ENCODE measurements at places on chromosomes 16 and 17.

DNA sequence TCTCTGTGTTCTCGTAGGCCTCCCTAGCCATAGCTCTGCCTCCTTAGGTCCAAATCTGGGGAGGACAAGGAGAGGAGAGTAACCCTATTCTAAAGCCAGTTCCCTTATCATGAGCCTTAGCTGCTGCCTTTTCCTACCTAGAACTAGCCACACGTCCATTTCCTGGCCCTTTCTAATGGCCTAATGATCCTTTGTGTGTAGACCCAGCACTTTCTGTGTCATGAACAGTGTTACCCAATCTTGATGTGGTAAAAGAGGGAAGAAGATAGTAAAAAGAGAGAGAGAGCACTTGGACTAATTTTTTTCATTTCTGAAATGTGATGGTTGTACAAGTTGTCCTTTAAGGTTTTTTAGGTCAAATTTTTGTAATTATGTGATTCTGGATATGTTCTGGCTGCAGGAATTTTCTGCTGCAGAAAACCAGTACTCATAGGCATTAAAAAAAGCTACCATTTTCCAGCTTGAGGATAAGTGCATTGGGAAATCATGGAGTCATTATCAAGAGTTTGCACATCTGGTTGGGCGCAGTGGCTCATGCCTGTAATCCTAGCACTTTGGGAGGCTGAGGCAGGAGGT is 18.2 kb downstream of the CASC3 start:
- no peak for DNase-seq

- no peak for DNase-seq
Measured at GRCh38 chr17:30352240-30352814, 18.5 kb upstream of the TMIGD1 start.

GRCh38 chr17:48262982-48263730 is 155.6 kb downstream of the SNX11 start:
- no peak for DNase-seq

- no peak for DNase-seq
Measured at GRCh38 chr16:78353640-78354275, 254.3 kb downstream of the WWOX start.

DNA sequence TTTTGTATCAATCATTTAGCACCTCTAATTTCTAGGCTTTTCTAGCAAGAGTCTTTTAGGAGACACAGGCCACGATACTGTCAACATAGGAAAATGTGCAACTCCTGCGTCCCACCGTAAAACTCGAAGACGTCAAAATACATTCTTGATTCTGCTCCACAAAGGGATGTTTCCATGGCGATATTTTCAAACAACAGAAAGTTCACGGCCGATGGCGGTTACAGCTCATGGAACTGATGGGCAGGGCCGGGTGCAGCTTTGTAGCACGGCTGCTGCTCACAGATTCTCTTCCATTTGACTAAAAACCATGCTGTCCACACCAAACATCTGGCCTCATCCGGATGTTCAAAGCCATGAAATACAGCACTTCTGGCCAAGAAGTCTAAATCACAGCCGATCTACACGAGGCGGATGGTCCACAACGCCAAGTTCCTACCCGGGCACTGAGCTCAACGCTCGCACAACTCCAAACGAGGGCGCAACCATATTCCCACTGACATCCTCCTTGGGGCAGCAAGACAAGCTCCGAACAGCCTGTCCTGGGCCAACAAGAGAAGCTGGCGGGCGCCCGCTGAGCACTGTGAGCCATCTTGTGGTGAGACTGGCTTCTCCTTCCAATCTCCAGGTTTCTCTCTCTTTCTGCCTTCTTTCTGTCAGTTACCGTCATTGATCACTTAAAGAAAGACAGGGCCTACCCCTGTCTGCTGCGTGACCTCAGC is 79.8 kb downstream of the ZNF778 start:
- DNase-seq = no peak

- DNase-seq = no peak
Measured at GRCh38 chr17:35731239-35731916, at the start of gene RASL10B. Gene RASL10B, plus strand, starts transcription at chr17:35731639. Its CDS starts 3,546 bp downstream, at chr17:35735185.

DNA sequence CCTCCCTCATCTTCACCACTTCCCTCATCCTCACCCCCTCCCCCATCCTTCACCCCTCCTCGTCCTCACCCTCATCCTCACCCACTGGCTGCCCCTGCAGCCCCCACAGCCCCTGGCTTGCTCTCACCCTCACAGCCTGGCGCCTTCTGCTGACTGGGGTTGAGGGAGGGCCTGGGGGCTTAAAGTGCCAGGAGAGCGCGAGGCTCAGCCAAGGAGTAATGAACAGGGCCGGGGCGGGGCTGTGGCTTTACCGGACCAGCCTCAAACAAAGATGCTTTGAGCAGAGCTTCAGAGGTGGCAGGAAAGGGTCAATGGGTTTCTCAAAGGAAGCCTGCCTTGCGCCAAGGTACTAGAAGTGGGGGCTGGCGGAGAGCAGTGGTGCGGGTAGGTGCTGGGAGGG is at the start of gene PRSS33:
Gene PRSS33, minus strand, starts transcription at position 155 of the 400 bp plus-strand sequence. CDS start 1,013 bp downstream, outside the sequence.
- no peak for DNase-seq

GRCh38 chr17:6559753-6560215 is 3.4 kb upstream of the PITPNM3 start:
- no peak for DNase-seq

DNA sequence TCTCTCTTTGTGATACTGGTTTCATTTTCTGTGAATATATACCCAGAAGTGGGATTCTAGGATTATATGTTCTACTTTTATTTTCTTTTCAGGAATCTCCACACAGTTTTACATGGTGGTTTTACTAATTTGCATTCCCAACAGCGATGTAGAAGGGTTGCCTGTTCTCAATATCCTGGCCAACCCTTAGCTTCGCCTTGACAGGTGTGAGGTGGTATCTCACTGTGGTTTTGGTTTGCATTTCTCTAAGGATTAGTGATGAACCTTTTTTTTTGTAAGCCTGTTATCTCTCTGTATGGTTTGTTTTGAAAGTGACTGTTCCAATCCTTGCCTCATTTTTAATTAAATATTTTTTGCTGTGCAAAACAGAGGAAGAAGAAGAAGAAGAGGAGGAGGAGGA is 937.7 kb downstream of the CDH8 start:
- DNase-seq = no peak

- DNase-seq = no peak
Measured at GRCh38 chr17:48352630-48353029, 77.4 kb downstream of the SKAP1 start.

- peak; percentile 84 for DNase-seq
Measured at GRCh38 chr17:63275318-63275970, 170.7 kb downstream of the CYB561 start.

DNA sequence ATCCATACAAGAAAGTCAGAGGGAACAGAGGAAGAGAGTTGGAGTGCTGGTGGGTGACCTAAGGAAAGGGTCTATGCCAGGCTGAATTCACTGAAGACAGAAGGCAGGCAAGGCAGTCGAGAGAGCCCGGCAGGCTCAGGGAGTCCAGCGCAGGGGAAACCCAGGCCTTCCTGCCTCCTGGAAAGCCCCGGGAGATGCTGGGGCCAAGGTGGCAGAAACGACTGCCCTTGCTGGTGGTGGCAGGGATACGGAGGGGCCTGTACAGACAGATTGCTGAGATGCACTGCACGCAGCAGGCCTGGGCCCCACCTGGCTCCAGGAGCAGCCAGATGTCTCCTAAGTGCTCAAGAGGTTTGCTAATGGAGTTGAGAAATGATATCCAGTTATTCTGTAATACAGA is 59.8 kb downstream of the GTF3C1 start:
- DNase-seq = no peak

- peak; percentile 100 for DNase-seq
Measured at GRCh38 chr17:50209472-50210239, 8.2 kb upstream of the COL1A1 start.

DNA sequence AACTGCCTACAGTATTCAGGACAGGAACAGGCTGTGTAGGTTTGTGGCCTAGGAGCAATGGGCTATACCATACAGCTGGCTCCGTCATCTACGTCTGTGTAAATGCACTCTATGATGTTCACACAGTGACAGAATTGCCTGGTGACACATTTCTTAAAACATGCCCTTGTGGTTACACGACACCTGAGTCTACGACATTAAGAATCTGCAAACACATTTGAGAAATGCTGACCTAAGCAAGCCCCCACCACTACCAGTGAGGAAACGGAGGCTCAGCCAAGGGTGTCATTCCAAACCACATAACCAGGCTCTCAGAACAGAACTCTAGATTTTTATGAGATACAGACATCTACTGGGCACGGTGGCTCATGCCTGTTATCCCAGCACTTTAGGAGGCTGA is 23.5 kb downstream of the USP36 start:
- no peak for DNase-seq

- DNase-seq = no peak
Measured at GRCh38 chr16:28943281-28943680, 7.5 kb upstream of the NFATC2IP start.

DNA sequence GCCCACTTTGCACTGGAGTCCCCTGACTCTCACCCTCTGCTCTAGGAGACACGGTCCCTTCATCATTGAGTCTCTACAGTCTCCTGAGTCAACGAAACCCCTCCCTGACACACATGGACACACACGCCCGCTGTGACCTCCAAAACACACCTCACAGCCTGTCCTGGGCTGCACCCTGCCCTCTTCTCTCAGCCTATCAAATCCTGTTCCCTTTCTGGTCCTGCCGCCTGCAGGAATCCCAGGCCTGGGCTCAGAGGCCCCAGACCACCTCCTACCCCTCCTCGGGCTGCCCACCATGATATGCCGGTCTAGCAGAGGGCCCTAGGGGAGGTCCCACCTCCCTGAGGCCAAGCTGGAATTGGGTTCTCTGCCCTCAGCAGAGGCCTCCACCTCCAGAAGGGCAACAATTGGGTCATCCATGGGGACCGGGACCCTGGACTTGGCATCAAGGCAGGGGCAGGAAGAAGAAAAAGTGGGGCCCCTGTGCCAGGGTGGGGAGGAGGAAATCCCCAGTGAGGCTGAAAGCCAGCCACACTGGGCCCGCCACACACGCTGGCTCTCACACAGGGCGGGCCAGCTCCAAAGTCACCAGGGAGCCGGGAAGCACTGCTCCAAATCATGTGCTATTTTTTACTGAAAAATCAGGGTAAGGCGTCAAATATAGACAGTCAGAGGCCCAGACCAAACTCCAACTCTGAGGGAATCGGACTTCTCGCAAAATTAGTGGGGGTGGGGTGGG is 3.4 kb downstream of the PPP1R9B start:
- no peak for DNase-seq

DNA sequence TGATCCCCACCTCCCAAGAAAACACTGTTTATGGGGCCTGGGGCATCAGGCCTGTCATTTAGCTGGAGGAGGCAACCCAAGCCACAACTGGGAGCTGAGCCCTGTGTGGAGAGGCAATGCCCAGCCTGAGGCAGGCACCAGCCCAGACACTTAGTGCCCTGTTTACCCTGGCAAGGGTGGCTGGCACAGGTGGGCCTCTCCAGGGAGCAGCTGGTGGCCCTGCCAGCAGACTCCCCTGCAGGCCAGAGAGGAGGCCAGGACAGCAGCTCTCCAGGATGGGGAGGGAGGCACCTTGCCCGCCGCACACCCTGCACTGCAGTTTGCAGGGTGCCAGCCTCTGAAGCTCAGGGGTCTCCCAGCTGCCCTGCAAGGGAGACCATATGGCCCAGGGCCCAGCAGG is 9.1 kb upstream of the TMEM92 start:
- no peak for DNase-seq

DNA sequence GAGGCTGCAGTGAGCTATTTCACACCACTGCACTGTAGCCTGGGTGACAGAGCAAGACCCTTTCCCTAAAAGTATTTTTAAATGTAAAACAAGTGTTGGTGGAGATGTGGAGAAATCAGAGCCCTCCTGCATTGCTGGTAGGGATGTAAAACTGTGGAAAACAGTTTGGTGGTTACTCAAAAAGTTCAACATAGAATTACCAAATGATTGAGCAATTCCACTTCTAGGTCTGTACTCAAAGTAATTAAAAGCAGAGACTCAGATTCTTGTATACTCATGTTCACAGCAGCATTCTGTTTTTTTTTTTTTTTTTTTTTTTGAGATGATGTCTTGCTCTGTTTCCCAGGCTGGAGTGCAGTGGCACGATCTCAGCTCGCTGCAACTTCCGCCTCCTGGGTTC is 141.8 kb downstream of the PITPNC1 start:
- DNase-seq = peak; percentile 66

- no peak for DNase-seq
Measured at GRCh38 chr17:35050170-35050569, 13.3 kb downstream of the RFFL start.

GRCh38 chr17:61402978-61403800 is 3.5 kb downstream of the TBX2 start:
- DNase-seq = no peak

DNA sequence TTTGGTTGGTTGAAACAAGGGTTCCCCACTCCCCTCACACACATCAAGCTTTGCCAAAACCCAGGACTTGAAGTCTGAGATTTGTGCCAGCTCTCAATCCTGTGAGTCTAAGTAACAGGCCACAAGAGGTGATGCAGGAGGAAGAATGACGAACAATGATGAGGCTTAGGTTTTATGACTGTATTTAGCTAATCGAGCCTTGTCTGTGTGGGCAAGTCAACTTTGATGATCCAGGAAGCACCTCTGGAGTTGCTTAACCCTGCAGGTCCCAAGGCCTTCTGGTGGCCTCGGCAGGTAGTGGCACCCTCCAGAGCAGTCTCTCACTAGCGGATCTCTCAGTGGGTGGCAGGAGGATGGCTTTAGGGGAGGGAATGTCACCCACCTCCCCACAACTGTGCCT is 28.7 kb downstream of the CDK5RAP3 start:
- peak; percentile 3 for DNase-seq

Measured in BJ (cell line).